ENCODE measurements at places on chromosomes 13 and 19.
A peak's percentile ranks its signal among the peaks of the same experiment; 100 is the strongest.

- no peak for DNase-seq
These were observed 305.8 kb downstream of the SPRY2 start for GRCh38 chr13:80035096-80035495.

DNA sequence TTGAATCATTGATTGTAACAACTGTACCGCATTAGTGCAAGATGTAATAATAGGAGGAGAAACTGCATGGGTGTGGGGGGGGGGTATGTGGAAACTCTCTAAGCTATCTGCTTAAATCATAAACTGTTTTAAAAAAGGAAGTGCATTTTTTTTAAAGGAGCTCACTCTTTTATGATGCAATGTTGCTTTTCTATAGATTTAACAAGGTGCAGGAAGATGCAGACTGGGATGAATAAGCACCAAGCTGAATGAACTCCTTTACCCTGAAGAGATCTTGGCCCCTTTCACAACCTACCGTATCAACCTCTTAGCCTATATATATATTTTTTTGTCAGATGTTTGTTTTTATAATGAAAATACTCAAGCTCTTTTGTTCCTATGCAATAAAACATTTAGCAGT, 95.9 kb downstream of the AKAP11 start:
- DNase-seq = peak; percentile 20

- DNase-seq = no peak
These were observed 18.7 kb downstream of the HCN2 start for GRCh38 chr19:608155-609003.

- no peak for DNase-seq
These were observed 21.7 kb upstream of the LDLR start for GRCh38 chr19:11067356-11068113.

GRCh38 chr19:4580021-4580901, 20.8 kb upstream of the SEMA6B start:
- DNase-seq = no peak

DNA sequence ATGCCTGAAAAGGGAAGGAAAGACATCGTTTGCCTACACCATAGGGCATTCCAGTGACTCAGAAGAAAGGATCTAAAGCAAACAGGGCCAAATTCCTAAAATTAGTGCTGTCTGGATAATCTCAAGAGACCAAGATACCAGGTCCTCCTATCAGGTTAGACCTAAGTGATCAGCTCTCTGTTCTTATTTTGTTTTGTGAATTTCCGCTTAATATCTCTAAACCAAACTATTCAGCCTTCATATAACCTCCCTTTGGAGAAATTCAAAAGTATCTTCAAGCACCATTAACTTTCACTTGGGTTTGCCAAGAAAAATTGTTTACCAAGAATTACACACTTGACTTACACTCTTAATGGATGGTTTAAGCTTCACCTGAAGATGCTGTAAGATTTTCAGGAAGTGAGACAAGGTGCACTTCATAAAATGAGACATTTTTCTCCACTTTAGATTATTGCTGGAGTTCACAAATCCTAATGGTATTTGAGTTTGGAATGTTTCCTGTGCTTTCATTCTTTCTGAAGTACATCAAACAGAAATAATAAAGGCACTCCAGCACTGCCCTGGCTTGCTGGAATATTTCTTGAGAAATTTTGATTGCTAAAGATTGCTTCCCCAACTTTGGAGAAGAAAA, 376.1 kb downstream of the LMO7 start:
- DNase-seq = no peak

GRCh38 chr13:43908156-43909126, 28.7 kb downstream of the LACC1 start:
- DNase-seq = peak; percentile 16

DNA sequence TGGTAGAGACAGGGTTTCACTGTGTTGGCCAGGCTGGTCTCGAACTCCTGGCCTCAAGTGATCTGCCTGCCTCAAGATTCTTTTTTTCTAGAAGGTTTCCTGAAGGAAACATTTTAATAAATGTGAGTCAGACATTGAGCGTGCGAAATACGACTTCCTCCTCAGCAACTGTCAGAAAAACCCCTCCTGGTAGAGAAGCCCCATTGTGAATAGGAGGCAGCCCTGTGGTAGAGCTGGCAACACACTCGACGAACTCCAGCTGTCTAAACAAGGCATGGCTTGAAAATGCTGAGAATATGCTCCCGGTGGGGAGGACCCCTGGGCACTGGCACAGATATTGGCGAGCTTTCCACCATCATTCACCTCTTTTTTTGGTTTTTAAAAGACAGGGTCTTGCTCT, 9.8 kb downstream of the ZNF333 start:
- DNase-seq = no peak

GRCh38 chr13:113666951-113667701, at the start of gene GRK1:
GRK1 (plus strand) TSS chr13:113667219; CDS start chr13:113667387, 168 bp downstream.
- no peak for DNase-seq

GRCh38 chr13:114058051-114058867, 74.2 kb downstream of the RASA3 start:
- no peak for DNase-seq

DNA sequence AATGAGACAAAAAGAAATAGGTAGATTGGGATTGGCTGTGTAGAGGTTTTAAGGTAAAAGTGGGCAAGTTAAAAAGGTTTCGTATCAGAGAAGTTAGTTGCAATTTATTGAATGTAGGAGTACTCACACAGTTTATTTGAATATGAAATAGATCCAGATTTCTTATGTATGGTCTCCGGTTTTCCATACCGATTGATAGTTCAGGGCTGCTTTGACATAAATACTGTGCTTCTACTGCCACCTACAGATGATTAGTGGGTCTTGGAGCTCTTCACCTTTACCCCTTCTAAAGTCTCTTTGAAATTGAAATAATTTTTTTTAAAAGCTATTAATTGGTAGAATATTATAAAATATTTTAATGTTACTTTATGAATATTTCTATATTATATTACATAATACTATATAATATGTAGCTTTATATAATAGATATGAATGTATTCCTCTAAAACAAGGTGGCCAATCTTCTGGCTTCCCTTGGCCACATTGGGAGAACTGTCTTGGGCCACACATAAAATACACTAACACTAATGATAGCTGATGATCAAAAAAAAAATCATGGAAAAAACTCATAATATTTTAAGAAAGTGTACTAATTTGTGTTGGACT, 7.7 kb upstream of the GPR18 start:
- peak; percentile 69 for DNase-seq

- DNase-seq = no peak
These were observed 9.6 kb downstream of the KLK5 start for GRCh38 chr19:50943074-50943828.

- no peak for DNase-seq
These were observed 70.1 kb upstream of the IPO5 start for GRCh38 chr13:97883396-97883795.

- DNase-seq = no peak
These were observed 502.3 kb downstream of the FOXO1 start for GRCh38 chr13:40164133-40164532.

- DNase-seq = no peak
These were observed 209.5 kb downstream of the DNAJC15 start for GRCh38 chr13:43232873-43233265.

DNA sequence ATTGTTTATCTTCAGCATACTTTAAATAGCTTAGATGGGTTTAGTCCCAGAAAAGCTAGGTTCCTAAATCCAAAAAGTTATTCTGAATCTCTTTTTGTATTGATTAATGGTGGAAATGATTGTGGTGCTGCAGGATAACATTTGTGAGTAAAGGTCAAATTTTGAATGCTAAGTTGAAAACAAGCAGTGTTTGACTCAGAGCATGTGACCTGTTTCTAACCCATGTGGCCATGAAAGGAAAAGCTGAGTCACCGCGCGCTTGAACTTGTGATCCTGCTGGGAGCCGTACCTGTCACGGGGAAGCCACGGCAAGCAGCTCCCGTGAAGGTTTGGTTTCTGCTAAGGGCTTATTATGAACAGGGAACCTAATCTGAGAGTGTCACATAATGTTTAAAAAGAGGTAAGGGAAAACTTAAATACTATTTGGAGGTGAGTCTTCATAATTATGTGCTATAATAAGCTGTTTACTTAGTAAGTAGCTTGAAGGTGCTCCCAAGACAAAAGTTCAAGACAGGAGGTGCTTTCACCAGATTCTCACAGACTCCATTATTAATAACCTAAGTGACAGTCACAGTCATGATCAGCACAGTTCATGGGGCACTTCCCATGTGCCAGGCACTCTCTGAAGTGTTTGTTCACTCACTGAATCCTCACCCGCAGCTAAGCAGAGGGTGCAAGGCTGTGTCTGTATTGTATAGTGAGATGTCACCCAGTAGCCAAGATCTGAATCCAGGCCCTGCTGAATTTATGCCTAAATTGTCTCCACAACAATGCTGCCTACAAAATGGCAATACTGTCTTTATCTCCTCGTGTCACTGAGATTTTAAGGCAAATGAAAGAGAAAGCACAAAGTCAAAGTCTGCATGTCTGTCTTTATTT, 286.5 kb downstream of the MYO16 start:
- peak; percentile 90 for DNase-seq

DNA sequence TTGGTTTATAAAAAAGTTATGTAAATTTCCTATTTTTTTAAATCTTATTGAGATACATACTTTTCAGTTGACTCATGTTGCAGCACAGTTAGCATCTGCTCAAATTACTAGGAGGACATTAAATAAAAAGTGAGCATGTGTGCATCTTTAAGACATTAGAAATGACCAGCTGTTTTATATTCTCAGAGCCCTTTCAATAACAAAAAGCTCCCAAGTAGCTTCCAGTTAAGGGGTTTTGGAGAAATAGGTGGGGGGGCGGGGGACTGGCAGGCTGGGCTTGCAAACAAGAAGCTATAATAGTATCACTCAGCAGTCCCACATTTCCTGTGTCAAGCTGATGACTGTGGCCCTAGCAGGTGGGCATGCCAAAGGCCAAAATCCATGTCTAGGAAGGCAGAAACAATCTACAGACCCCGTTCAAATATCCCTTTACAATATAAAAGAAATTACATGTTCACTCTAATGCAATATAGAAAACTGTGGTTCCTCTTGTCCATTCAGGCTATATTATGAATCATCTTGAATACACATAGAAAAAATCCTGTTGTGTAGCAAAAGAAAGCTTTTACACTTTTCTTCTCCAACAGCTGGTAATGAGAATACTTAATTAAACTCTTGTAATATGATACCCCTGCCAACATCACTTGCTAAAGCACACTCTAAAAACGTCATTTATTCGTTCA, 1713.2 kb upstream of the SLC10A2 start:
- DNase-seq = no peak

GRCh38 chr13:73403355-73404120, 344.7 kb downstream of the KLF5 start:
- DNase-seq = no peak

GRCh38 chr13:20411638-20412342, 113.9 kb downstream of the CRYL1 start:
- peak; percentile 77 for DNase-seq

- DNase-seq = no peak
These were observed 39.3 kb downstream of the CEACAM1 start for GRCh38 chr19:42488783-42489521.

GRCh38 chr19:48645620-48646000, 377 bp downstream of the CA11 start:
- no peak for DNase-seq

DNA sequence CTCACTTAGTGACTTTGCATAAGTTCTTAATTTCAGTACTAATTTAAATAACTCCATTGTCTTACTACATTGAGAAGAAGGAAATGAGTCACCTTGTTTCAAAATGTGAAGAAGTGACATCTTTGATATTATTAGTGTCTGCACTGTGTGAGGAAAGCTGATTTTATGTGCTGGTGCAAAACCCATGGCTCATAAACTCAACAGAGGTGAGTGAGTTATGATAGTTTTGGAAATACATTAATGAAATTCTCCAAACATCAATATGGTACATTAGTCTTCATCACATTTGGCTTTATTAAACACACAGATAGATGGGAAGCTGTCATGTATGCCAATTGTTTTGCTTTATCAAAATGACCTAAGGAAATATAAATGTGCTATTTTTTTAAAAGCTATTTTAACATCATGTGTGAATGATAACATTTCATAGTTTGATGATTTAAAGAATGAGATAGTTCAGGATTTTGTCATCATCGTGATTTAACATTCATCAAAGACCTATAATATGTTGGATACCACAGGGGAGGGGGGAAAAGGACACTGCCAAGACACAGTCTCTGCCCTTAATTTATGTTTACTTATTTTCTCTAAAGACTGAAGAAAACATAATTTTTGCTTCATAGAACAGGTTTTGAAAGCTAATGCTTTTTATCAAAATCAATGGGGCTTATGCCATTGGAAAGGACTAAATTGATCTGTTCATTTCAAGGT, 902.3 kb upstream of the SLITRK1 start:
- no peak for DNase-seq

GRCh38 chr13:110942248-110942981, 27.5 kb upstream of the ANKRD10 start:
- DNase-seq = peak; percentile 53

- no peak for DNase-seq
These were observed 378 bp downstream of the TLE6 start for GRCh38 chr19:2977746-2978138.

DNA sequence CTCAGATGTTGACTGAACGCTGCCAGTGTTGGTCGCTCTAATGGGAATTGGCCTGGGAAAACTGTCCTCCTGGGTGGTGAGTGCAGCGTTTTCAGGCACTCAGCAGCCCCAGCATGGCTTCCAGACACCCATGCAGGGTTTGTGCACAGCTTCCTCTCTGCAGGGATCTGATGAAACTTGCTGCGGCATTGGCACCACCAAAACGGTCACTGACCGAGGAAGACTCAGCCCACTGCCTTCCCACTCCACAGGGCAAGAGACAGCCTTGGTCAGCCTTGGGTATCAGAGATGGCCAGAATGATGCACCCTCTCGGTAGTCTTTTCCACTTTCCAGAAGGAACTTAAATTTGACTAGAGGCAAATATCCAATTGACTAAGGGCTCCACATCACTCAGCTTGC, 398.9 kb downstream of the IRS2 start:
- no peak for DNase-seq

DNA sequence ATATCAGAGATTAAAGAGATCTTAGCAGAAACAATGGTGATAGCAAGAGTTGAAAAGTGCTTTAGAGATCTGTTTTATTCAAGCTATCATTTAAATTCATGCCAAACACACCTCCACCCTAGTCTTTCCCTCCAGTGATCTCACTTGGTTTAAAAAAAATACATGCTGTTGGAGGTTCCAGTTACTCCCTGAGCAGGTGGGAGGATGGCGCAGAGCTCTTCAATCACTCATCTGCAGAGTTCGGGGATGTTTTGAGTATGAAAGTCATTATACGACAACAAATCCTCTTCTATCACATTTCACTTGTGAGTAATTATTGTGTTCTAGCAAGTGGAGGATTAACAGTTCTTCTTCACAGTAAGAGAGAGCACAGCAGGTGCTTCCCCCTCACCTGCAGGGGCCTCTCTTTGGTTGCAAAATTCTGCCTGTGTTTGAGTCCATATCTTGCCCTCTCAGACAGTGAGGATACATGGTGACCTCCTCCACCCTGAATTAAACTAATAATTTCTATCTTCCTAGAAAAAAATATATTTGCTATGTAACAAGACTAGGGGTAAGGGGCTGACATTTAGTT, 376.7 kb downstream of the LIG4 start:
- no peak for DNase-seq

GRCh38 chr19:31908496-31909225, 436.7 kb upstream of the ZNF507 start:
- no peak for DNase-seq
